ENCODE measurements at places on chromosomes 16 and 17.

DNA sequence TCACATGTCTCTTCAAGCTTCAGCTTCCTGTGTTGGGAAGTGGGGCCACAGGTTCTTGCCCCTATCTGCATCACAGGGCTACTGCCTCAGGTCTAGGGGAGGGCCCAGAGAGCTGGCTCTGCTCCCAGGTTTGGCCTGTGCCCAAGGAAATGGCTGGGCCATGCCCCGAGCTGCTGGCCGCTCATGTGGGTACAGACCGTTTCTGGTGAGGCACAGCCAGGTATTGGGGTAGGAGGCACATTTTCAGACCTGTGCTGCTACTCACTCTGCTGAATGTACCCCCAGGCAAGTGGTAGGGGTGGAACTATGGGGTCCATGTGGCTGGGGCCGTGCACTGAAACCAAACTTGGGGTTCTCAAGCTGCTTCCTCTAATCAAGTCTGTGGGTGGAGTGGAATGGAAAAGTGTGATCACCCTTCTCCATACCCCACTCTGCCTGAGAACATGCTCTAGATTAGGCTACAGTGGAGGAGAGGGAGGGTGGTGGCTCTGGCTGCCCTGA is 4.6 kb downstream of the GAS2L2 start:
- no peak for DNase-seq

DNA sequence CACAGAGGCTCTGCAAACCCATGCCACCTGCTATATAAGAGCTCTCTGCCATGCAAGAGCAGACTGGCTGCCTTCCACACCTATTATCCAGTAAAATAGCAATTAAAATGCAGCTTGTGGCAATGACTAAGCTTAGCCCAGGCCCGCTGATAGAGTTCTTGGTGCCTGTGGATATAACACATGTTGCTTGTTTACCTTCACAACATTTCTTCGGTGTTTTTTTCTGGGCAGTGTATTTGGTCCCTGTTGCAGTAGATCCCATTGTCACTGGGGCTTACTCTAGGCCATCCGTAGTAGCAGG is 63.5 kb downstream of the SPECC1 start:
- DNase-seq, result no peak

DNA sequence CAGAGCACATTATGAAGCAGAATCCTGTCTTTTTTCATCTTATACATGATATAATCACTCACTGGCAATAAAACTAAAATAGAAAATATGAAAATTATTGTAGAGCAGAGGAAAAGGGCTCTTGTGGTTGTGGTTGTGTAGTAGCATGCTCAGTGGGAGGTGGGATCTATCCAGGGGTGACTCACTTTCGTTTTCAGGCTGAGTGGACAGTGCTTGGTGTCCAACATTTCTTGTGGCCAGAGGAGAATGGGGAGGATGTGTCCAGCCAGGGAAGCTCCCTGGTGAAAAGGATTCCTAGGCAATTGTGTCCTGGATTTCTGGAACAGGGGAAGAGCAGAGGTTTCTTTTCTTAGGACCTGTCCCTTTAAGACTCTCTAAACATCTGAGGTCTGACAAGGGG is 31.9 kb upstream of the CPHXL start:
- no peak for DNase-seq

- no peak for DNase-seq
Measured at GRCh38 chr17:43356999-43357398, 41.8 kb upstream of the ARL4D start.

- DNase-seq, result peak; percentile 46
Measured at GRCh38 chr16:87661561-87661960, 59.3 kb downstream of the JPH3 start.

GRCh38 chr16:27284865-27285675 is 16.5 kb upstream of the NSMCE1 start:
- no peak for DNase-seq

- no peak for DNase-seq
Measured at GRCh38 chr16:57637424-57637823, 9.0 kb downstream of the ADGRG1 start.

DNA sequence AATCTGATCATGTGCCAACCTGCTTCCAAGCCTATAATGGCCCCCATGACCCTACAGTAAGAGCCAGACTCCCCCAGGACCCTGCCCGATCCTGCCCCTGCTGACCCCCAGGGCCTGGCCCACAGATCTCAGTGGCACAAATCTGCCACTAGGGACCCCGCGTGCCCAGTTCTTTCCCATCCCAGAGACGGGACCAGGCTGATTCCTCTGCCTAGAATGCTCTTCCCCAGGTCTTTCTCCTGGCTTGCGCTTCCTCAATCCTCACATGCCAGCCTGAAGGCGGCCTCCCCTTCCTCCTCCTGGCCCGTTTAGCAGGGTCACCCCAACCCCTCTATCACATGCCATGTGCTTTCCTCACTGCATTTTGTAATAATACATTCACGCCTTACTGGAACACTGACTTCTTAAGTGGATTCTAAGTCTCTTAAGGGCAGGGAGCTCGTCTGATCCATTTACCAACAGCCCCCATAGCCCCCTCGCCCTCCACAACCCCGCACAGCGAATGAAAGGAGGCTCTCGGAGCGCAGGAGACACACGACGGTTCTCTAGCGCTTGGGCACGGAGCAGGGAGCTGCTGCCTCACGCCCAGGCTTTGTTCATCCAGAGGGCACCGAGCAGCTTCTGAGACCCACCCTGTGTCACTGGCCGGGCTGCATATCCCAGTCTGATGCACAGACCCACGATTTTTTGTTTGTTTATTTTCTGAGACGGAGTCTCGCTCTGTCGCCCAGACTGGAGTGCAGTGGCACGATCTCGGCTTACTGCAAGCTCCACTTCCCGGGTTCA is 1.2 kb downstream of the TRIM65 start:
- DNase-seq, result peak; percentile 48

DNA sequence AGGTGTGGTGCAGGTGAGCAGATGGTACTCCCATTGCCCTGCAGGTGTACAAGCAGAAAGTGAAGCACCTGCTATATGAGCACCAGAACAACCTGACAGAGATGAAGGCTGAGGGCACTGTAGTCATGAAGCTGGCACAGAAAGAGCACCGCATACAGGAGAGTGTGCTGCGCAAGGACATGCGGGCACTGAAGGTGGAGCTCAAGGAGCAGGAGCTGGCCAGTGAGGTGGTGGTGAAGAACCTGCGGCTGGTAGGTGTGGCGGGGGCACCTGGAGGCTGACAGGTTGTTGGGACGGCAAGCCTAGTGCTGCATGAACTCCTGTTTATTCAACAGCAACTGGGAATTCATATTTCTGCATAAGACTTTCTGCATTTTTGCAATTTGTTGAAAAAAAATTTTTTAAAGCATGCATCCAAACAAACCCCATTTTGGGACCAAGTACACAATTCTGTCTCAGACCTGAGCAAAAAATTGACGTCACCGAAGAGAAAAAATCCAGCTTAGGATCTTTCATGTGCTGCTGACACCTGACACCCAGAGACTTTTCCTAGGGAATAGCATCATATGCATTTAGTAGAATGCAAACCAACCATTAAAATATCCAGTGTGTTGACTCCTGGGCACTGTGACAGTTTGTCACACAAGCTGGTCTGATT is 13.5 kb upstream of the DBNDD1 start:
- DNase-seq, result no peak

- no peak for DNase-seq
Measured at GRCh38 chr16:50692999-50693781, at the start of gene NOD2. NOD2 (plus strand) TSS chr16:50693606; CDS start chr16:50699496, 5,890 bp downstream.

DNA sequence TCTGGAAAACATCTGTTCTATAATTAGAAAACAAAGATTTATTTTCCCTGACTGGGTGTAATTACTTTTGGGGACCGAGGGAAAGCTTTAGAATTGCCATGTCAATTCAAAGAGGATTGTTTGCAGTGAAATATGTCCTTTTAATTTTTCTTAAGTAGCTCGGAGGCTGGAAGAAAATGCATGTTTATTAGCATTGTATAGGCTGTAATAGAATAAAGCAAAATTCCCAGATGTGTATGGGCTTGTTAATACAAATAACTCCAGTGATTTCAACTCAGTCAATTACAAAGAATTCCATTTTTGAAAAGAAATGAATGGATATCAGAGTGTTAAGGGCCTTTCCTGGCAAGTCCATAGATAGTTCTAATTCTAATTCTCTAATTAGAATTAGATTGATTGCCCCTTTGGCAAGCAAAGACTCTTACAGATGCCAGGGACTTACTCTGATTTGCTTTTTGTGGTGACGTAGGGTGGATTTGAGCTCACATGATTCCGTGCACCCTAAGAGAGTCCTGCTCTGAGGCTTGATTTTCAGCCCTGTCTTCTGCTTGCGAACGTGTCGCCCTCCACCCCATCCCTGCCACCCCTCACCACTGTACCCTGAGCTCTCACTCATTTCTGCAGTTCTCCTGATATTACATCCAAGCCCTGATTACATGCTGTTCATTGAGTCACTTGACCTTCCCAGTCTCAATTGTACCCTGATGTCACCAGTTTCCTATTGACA is 70.0 kb upstream of the FAM20A start:
- DNase-seq, result no peak

DNA sequence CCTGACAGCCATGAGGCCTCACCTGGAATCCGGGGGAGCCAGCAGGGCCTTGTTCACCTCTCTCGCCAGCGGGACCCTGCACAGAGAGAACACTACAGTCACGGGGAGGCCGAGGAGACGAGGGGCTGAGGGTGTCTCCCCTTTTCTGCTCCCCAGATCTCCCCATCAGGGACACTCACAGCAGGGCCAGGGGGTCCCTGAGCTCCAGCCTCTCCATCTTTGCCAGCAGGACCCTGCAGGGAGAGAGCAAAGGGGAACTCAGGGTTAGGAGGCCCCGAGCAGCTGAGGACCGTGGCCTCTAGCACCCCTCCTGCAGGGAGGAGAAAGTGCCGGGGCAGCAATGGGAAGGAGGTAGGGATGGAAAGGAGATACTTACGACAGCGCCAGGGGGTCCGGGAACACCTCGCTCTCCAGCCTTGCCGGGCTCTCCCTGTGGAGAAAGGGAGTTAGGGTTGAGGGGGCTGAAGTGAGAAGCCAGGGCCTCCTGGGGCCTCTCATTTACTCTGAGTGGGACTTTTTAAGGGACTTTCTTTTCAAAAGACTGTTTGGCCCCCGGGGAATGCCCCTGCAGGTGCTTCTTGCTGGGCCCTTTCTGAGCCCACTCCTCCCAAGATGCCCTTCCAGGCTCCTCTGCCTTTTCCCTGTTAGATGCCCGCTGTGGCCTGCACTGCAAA is 8.7 kb downstream of the COL1A1 start:
- DNase-seq, result no peak

DNA sequence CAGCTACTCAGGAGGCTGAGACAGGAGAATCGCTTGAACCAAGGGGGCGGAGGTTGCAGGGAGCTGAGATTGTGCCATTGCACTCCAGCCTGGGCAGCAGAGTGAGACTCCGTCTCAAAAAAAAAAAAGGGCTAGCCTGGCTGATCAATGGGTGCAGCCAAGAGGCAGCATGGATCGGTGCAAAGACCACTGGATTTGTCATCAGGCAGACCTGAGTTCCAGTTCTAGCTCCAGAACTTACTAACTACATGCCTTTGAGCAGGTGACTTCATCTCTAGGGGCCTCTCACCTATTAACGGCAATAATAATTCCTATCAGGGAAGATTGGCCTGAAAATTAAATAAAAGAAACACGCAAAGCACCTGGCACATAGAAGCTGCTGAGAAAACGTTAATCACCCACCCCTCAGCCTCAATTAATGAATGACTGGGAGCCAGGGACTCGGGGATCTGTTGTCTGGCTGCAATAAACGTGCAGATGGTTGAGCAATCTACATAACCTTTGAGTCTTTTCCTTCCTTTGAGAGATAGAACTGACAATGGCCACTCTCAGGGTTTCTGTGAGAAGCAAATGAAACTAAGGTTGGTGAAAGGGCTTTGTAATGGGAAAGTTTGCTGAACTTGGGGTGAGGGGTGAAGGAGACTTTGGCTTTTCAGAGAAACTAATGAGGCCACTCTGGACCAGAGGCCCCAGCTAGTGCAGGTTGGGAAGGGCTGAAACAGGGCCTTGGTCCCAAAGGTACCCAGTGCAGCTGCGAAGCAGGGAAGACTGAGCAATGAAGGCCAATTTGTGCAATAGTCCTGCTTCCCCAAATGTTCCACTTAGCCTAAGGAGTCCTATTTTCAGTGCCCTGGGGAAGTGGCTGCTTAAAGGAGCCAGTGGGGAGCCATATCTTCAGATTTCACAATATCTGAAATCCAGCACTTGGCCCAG is 7.6 kb downstream of the SEZ6L2 start:
- no peak for DNase-seq

DNA sequence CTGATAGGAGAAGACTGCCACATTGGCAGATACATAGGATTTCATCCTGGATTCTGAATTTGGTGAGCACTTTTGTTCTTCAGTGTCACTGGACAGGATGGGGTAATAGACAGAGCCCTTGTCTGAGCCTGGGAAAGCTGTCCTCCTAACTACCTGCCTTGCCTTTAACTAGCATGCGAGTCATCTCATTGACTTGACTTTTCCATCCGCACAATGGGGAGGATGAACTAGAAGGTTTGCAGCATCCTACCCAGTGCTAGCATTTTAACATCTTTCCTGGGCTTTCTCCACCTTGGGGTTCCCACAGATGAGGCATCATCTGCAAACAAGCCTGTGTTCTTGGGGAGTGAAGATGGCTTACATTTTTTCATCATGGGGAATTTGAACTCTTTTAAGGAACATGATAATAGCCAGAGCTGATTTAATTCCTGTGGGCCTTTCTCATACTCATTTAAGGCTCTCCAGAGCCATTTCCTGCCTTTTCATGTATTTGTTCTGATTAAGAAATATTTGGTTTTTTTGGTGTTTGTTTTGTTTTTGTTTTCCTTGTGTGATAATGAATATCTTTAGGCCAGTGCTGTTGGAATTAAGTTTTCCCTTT is 139.5 kb downstream of the MSI2 start:
- no peak for DNase-seq

DNA sequence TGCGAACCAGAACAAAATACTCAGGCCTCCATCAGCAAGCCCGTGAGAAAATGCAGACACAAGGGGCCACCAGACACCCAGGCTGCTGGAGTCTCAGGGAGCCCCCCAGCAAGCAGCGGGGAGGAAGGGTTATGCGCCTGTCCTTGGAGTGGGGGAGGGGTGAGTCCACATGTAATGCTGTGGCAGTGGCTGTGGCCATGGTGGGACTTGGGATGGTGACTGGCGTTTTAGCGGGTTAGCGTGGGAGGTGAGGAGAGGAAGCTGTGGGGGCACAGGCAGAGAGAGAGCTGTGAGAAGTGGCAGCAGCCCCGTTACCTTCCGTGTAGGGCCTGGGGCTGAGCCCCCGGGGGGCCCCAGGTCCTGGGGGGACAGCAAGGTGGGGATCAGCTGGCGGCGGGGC is 58.3 kb downstream of the SRCIN1 start:
- no peak for DNase-seq

DNA sequence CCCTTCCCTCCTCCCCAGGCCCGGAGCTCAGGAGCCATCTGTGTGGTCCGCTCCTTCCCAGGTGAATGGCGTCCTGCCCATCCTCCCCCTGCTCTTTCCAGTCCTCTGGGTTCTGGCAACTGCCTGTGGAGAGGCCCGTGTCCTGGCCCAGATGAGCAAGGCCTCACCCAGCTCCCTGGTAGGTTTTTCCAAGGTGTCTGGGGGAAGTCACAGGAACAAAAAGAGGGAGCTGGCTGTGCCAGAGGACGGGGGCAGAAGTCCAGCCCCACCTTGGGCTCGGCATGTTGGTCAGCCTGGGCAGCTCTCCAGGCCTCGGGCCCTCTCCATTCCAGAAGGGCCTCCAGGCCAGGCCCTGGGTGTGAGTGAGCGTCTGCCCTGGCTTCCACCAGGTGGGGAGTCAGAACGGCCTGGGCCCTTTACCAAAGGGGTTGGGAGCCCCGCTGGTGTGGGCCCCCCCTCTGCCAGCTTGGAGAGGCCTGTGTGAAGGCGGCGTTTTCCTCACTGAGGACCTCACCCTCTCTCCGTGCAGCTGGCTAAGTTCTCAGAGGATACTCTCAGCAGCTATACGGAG is 25.1 kb downstream of the CASKIN2 start:
- DNase-seq, result no peak

Data from kidney capillary endothelial cell (primary cell).